Vagina (tissue), 2 donors: ENCODE measurements at places on chromosomes 1 and 21. TPM values are rescaled to one million over a fixed set of nuclear protein-coding genes. Genes with fewer than 3 reads are reported as not detected.

DNA sequence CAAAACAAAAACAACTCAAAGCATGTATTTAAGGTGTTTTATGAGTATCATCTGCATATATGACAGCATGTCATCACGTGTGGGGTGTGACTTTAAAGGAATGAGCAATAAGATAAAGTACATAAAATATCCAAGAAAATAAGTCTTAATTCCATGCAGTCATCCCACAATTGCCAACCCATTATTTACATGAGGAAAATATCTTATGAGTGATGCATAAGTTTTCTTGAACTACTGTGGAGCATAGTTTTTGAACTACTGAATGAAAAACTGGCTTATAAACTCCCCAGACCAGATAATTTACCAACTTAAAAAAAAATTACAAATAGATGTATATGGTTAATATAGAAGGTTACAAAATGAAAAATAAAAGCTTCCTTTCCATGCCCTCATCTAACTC, 29.7 kb upstream of the MTMR11 start:
- H3K27ac ChIP-seq = no peak overlapping the region
- DNase-seq = no peak
- no peak overlapping the region for H3K4me3 ChIP-seq
- H3K27me3 ChIP-seq = no peaks in the 10 kb centered on the region

DNA sequence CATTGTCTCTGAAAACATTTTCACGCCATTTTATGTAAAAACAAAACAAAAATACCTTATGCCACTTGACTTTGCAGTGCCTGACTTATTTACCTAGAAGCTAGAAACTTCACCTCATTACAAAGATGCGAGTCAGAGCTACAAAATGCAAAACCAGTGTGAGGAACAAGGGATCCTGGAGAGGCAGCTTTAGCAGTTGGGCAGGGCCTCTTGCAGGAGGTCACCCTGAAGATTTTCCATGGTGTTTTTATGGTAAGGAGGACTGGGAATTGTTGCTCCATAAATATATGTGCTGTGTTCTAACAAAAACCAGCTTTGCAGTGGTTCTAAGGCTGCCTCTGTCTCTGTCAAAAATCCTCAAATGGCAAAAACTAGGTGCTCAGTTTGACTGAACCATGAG, 36.4 kb upstream of the TARBP1 start:
- no peak for DNase-seq
- H3K4me1 ChIP-seq = peaks cover 10% of the 10 kb centered on the region
- no peak overlapping the region for H3K4me3 ChIP-seq
- H3K27me3 ChIP-seq = no peaks in the 10 kb centered on the region
- no peaks in the 10 kb centered on the region for H3K36me3 ChIP-seq

Gene SMG7
- 48.9 TPM for total RNA-seq

Gene CAMSAP2
- total RNA-seq = 30.0 TPM

Gene LCE6A
- total RNA-seq = not detected

Gene ADAMTS4
- 78.3 TPM for total RNA-seq

Gene OR14K1
- total RNA-seq = 1.5 TPM
